ENCODE measurements at places on chromosomes 4 and X. TPM values are rescaled to one million over a fixed set of nuclear protein-coding genes. Genes with fewer than 3 reads are reported as not detected.

DNA sequence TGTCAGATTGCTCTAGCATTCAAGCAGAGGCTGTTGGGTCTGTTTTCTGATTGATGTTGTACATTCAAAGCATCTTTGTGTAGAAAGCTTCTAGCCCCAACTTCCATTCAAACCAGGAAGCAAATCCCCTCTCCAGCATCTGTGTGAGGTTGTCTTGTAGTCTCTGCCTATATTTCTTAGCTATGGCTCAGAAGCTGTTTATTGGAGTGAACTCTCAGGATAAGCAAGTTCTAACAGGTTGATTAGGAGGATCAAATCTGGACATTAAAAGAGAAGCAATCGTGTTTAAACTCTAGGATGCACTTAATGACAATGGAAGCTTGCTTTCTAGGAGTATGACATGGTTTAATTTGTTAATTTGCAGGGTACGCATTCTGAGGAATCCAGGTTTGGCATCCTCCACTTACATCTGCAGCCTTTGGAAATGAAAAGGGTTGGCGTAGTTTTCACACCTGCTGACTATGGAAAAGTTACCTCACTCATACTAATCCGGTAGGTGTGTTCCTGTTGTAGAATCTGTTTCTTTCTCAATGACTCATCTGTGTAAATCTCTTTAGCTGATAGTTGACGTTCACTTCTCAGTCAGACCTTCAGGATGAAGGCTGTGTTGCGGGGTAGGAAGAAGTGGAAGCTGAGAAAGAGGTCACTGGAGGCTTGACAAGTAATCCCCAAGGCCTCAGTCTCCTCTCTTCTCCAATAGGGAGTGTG is 88.0 kb upstream of the TLR2 start:
- no peak for DNase-seq

- DNase-seq, result no peak
Measured at GRCh38 chrX:21816136-21816535, 23.3 kb upstream of the MBTPS2 start.

DNA sequence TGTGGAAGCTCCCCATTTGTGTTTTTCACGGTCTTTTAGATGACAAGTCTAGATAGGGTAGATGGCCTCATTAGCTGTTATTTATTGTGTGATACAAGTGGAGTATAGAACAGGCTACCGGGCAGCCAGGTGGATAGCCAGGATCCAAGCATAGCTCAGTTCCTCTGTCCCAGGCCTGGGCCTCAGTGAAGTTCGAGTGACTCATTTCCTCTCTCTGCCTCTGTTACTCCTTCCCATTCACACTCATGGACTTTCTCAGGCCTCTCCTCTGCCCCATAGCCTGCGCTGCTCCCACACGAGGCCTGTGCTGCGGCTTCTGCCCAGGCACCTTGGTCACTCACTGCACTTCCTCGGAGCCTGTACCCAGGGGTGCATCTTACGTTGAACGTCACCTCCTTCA is 54.5 kb downstream of the TENM3 start:
- no peak for DNase-seq

DNA sequence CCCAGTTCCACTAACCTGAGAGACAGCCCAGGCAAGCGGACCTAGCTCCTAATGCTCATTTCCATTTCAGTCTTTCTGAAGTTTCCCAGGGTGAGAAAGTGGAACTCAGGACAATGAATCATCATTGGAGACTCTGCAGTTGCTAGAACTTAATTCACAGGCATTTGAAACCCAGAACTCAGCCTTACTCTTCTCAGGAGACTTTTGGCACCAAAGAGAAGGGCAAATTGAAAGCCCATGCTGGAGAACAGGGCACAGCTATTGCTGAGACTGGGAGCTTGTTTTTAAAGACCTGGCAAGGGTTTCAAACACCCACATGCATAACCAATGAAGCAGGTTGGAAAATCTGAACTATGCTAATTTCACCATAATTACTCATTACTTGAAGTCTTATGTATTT is 36.0 kb downstream of the BST1 start:
- no peak for DNase-seq

DNA sequence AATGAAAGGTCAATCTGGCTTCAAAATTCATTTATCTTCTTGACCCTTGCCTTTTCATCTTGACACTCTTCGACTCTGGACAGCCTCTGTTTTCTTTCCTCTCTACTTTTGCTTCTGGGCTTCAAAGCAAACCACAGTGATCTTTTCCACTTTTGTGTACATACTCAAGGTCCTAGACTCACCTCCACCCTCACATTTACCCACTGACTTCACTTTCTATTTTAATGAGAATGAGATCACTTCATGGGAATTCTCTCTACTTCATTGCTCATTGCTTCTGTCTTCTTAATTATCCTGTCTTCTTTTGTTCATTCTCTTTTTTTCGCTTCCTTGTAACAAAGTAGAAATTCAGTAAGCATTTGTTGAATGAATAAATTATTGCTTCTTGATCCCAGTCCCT is 330.1 kb upstream of the HAND2 start:
- DNase-seq, result no peak

The SPANXB1 gene
- total RNA-seq, result not detected

Data from skin of body (tissue), 3 donors.